ENCODE measurements at places on chromosomes 16 and 17.

DNA sequence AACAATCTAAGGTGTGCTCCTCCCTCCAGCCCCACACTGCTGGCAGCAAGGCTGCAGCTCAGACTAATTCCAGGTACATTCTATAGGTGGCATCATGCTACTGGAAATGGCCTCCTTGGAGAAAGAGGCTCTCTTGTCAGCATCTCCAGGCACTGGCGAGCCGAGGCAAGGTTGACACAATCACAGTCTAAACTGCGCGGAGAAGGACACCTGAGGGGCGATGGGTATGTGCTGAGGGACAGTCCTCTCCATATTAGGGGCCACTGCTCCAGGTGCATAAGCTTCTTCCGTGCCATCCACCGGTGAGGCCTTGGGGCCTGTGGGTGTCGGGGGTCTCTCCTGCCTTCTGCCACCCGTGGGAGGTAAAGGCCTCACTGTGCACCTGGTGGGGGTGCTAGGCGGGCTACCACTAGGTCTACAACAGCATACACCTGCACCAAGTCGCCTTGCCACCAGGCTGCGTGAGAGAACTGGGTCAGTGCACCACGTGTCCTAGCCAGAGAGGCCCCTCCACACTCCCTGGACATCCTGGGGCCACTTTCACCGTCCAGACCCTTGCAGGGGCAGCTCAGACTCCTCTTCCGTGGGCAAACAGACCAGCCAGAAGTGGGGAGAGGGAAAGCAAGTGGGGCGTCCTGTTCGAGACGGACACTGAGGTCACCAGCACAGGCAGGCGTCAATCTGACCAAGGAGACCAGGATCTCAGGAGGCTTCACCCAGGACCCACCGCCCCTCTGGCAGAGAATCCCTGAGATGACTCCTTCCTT, 12.1 kb upstream of the CBX8 start:
- DNase-seq, result peak; percentile 60

DNA sequence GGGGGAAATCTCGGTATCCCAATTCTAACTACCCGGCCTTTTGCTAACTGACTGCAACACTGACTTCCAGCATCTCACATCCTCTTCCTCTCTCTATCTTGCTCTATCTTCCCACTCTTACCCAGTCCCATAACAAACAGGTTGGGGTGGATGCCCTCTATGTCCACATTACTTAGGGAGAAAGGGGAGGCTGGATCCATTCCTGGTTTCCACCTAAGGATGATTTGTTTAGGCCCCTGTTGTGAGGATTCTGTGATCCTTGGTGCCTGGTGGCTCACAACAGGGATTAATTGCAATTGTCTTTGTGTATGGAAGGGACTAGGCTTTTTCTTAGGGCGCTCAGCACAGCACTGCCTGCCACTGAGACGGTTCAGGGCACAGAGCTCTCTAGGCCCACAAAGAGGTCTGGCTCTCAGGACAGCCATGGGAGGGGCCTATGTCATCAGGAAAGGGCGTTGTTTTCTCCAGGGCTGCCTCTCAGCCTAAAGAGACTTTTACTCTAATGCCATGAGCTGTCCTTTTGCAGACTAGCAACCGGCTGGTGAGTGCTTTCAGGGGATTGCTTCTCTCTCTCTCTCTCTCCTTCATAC, 612.1 kb upstream of the SALL1 start:
- no peak for DNase-seq

- DNase-seq, result no peak
Observed at GRCh38 chr17:65730711-65731169, 169.3 kb upstream of the AXIN2 start.

- no peak for DNase-seq
Observed at GRCh38 chr16:11302977-11303376, 21.8 kb upstream of the PRM1 start.

DNA sequence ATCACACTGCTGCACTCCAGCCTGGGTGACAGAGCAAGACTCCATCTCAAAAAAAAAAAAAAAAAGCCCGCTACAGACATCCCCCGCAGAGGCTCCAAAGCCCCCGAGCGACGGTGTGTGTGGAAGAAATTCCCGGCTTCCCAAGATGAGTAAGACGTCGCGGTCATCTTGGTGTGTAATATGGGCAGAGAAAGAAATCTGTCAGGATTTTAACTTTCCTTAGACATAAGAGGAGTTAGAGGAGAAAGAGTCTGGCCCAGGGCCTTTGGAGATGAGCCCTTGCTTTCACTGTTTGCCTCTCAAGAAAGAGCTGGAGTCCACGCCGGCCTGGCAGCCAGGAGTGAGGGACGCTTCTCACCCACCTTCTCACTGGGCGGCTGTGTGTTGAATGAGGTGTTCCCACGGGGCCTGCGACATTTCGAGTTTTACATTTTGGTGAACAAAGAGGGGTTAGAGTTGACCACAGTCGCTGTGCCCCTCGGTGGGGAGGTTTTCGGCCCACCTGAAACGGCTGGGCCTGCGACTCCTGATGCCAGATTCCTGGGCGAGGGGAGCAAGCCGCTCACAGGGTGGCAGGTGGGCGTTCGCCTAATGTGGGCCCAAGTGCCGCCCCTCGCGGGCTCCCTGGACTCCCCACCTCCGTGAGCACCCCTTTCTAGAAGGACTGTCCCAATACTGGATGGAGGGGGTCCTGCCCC, 17.9 kb downstream of the C1QTNF1 start:
- DNase-seq, result no peak

- DNase-seq, result no peak
Observed at GRCh38 chr17:7916385-7916682, 245 bp upstream of the RNF227 start.

DNA sequence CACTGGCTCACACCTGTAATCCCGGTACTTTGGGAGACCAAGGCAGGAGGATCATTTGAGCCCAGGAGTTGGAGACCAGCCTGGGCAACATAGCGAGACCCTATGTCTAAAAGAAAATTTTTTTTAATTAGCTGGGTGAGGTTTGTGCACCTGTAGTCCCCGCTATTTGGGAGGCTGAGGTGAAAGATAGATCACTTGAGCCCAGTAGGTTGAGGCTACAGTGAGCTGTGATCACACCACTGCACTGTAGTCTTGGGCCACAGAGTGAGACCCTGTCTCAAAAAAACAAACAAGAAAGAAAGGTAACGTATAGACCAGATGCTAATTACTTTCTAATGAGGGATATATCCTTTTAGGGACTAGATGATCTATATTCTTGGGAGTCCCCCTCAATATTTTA, 8.1 kb downstream of the NOL11 start:
- no peak for DNase-seq

- DNase-seq, result no peak
Observed at GRCh38 chr16:84139628-84140258, 5.2 kb downstream of the HSDL1 start.

DNA sequence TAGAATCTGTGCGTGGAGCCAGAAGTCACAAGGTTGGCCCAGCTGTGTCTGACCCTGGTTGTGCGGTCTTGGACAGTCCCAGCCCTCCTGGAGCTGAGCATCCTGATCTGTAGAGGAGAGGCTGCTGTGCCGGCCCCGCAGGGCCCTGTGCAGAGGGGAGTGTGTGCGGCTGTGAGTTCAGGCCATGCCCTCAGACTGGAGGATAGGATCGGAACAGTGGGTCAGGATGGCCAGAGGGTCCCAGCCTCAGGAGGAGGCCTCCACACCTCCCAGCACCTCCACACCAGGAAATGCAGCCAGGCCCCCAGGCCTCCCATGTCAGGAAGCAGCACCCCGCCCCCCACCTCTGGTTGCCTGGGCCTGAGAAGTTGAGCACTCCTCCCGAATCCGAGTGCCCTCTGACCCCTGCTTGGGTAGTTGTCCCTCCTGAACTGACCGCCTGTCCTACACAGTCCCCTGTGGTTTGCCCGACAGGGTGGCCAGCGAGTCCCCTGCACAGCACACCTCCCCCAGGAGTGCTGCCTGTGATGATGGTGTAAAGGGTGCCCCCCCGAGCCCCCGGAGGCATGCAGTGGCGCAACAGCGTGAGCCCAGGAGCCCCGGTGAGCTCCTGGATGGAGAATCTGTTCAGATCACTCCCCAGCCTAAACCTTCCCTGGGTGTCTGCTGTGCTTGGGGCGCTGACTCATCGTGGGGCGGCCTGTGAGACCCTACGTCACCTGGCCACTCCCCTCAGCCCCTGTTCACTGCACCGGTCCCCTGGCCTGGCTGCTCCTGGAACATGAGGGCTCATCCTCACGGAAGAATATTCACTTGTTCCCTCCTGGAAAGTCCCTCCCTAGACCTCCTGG, 285.2 kb downstream of the SEC14L1 start:
- DNase-seq, result no peak

DNA sequence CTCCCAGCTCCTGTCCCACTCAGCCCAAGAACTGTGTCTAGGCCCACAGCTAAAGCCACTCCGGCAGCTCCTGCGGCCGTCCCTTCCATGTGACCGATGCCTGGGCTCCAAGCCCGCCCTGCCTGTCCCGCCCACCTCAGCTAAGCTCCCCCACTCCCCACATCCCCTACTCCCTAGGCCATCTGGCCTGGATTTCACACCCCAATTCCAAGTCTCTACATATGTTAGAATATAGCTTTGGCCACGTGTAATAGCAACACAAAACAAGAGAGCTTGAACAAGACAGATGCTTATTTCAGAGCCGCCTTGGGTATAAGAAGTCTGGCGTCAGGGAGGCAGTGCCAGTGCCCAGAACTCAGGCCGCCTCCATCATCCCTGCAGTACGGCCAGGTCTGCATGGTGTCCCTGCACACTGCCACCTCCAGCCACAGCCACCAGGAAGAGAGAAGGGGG, 30.0 kb upstream of the USP22 start:
- no peak for DNase-seq

DNA sequence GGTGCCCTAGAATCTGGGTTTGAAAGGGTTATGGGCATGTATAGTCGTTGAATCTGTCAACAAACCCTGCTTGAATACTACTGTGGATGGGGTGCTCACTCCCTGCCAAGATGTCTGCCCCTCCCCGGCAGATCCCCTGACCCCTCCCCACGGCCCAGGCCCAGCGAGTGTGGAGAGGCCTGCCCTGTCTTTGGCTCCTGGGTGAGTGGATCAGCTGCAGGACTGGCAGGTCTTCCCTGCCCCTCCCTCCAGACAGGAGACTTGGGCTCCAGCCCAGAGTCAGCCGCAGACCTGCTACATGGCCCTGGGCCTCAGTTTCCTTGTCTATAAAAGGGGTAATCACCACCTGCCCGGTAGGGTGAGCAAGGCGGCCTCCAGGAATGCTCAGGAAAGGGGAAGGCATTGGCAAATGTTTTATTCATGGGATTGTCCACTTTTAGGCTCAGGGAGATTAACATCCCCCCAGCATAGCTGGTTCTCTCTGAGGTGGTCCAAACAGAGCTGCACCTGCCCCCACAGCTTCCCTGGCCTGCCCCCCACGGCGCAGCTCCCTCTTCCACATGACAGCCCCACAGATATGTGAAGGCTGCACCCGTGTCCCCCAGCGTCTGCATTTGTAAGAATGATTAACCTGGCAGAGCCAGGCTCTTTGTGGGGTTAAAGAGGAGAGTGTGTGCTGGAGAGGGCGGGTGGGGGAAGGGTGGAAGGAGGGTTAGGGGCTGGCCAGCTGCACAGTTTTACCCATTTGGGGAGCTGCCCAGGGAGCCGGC, 18.5 kb upstream of the SPNS2 start:
- DNase-seq, result no peak

- DNase-seq, result no peak
Observed at GRCh38 chr17:72617557-72617956, 474.9 kb downstream of the SLC39A11 start.

DNA sequence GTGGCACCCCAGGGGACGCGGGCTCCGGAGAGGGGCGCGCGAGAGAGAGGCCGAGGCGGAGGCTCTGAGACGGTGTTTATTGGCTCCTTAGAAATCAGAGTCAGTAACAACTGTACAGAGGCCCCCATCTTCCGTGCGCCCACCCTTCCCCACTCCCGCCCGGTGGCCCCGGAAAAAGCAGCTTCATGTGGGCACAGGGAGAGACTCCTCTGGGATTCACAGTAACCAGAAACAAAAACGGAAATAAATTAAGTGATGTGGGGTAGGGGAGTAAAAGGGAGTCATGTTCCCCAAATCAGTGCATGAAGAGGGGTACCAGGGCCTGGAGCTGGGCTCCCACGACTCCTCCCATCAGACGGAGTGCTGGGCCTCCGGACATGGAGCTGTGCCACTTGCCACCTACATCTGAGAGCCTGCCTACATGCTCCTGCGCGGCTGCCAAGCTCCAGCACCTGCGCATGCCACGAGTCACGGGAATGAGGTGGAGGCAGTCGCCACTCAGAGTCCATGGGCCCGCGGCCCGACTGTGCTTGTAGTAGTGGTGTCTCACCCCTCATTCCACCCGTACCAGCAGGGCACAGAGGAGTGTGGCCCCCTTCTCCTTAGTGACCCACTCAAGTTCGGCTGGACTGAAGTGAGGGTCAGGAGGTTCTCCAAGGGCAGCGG, 543 bp upstream of the GPS2 start:
- no peak for DNase-seq

GRCh38 chr17:50270435-50271362, 3.6 kb upstream of the TMEM92 start:
- DNase-seq, result no peak

DNA sequence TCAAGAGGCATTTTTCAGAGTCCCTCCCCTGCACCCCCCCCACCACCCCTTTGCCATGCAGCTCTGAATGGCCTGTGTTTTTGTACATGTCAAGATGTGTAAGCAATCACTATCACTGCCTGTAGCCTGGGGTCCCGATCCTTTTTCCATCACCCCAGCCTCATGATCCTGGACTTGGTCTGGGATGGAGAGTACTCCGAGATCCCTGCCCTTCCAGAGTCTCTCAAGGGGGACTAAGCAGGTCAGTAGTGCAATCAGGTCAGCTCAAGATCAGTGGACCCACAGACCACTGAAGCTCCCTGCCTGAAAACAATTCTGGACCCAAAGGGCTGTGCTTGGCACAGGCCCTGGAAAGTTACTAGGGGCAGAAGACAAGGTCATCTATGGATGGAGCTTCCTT, 7.5 kb upstream of the GJD3 start:
- DNase-seq, result no peak

DNA sequence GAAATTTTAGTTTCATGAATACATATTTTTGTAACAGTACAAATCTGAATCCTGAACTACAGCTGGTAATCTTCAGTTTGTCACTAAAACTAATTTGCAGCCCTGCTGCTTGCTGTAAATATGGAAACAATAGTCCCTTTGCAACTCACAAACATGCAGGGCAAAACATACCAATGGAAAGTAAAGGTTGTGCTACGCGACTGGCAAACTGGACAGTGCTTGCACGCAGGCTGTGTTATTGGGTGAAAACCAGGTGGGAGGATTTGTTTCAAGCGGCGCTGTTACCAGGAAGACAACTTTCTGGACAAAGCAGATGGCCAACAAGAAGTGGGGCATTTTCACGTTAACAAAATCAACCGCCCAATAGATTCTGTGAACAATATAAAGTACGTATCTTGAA, 93.5 kb downstream of the CDYL2 start:
- no peak for DNase-seq

- no peak for DNase-seq
Observed at GRCh38 chr17:50177983-50178834, 12.4 kb downstream of the SGCA start.

GRCh38 chr16:27177031-27177774, 26.1 kb upstream of the KDM8 start:
- no peak for DNase-seq

DNA sequence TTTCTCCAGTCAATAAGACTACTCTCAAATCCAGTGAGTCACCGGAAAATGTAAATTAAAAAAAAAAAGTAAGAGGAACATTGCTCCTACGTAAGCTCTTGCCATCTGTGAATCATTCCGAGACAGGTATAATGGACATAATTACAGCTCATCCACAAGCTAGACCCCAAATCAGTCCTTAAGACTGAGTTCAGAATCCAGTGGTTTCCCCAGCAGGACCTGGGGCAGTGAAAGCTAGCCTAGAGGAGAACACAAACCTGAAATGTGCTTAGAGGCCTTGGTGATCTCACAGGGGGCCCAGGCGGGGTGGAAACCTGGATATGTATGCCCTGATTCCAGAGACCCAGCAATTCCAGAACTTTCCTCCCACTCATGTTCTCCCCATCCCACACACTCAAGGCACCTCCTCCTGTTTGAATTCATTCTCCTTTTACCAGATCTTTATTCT, 132.0 kb downstream of the COPRS start:
- no peak for DNase-seq
